ENCODE measurements at places on chromosomes 16 and 17. TPM values are rescaled to one million over a fixed set of nuclear protein-coding genes. Genes with fewer than 3 reads are reported as not detected.

- DNase-seq: no peak
Observed at GRCh38 chr16:59148056-59148768, 414.1 kb upstream of the GOT2 start.

GRCh38 chr17:40064971-40065768 lies 2.4 kb downstream of the THRA start:
- no peak for DNase-seq

DNA sequence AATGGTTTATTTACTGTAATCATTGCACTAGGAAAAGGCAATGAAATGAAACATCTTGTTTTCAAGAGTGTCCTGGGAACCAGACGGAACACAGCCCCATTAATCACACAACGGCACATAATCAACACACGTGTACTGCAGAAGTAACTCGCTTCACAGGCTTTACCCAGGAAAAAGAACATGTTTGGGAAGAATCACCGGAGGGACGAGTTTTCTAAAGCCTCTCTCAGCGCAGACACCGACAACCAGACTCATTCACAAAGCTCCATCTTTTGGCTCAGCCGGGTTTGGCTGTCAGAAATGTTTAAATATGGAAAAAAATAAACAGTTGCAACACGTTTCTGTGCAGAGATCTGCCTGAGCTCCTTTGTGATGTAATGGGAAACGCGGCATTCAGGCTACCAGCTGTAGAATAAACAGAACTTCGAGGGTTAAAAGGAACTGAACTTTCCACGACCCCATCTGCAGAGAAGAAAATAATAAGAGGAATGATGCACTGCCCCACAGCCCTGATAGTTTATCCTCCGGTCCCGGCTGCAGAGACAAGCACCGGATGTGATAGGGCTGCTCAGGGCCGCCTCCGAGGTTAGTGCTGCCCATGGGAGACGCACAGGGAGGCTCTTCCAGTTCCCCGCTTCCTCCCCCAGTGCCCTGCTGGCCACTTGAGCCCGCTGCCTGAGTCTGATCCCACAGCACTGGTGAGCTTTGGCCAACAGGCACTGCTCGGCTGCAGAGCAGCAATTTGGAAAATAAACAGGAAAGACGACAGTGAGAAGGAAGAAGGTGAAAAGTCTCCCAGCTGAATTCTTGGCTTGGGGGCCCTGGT lies 119.8 kb downstream of the HIC1 start:
- DNase-seq: no peak

SDR42E1 gene
- not detected for total RNA-seq

DNA sequence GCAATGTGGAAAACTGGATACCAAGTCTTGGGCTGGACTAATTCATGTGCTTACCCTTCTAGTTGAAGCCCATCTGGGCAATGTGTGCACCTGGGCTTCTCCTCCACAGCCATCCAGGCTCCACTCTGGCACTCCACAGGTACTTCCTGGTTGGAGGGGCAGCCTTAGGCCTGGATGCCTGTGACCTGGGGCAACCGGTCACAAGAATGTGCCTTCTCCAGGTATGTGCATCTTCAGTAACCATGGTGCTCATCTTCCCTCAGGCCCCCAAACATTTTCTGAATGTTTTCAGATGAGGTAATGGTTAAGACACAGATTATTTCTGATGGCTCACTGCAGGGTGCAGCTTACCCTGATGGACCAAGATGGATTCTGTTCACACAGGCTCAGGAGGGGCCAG lies 11.1 kb downstream of the C16orf86 start:
- no peak for DNase-seq

GLOD4 gene
- total RNA-seq: 54.0 TPM

Data from chondrocyte (in vitro differentiated cells).